ENCODE measurements at places on chromosomes 5 and 9.

GRCh38 chr9:129263836-129264235 lies 85.8 kb upstream of the IER5L start:
- no peak for DNase-seq

GRCh38 chr9:110049699-110050450 lies 158.1 kb downstream of the C9orf152 start:
- no peak for DNase-seq

DNA sequence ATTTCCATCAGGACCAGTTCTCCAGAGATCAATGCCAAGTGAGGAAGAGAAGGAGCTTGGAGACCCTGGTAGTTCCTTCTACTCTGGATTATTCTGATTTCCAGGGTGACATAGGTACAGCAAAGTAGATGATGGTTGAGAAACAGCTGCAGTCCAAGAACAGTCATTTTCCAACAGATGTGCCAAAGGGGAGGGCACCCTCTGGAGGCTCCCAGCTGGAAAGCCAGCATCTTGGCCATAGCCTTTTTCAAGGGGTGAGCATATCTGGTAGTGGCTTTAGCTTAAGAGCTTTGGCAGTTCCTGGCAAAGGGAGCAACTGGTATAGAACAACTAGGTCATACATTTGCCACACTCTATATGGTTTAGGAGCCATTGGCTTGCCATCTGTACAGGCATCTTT lies 492.7 kb downstream of the RASEF start:
- no peak for DNase-seq

DNA sequence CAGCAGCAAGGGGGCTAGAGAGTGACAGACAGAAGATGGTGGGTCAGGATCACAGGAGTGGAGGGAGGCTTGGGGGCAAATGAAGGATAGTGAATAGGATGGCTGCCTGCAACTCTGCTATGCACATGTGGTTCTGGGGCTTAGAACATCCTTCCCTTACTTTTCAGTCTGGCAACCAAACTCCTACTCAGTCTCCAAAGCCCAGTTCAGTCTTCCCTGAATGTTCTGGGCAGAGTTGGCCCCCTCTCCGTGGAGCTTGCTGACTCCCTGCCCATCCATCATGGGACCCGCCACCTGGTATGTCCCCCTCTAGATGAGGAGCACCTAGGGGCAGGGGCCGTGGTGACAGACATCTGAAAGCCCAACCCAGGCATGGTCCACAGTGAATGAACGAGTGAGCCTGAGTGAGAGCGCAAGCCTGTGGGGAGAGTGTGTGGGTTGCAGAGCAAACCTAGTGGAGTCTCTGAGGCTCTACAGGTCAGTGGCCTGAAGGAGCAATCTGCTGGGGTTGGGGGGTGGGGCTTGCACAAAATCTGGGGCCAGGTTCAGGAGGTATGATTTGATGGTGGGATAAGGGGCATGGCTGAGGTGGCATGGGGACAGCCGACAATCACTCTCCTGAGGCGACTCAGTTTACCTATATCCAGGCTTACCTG lies 180.6 kb downstream of the FGF18 start:
- no peak for DNase-seq

- DNase-seq, result no peak
Measured at GRCh38 chr9:91379426-91379825, 17.7 kb upstream of the AUH start.

- DNase-seq, result no peak
Measured at GRCh38 chr5:109511980-109512734, 102.4 kb upstream of the PJA2 start.

DNA sequence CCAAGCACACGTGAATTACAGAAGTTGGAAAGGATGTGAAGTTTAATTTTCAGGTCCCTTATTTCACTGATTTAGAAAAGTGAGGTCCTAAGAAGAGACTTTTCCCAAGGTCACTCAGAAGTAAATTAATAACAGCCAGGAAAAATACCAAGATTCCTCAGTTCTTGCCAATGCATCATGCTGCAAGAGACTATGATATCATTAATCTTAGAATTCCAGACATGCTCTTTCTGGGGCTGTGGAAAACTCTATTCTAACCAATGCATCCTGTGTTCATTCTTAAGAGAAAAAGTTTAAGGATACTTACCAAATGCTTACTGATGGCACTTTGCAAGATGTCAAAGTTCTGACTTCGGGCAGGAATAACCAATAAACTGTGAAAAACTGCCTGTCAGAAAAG lies 42.8 kb downstream of the TEX10 start:
- DNase-seq, result no peak

DNA sequence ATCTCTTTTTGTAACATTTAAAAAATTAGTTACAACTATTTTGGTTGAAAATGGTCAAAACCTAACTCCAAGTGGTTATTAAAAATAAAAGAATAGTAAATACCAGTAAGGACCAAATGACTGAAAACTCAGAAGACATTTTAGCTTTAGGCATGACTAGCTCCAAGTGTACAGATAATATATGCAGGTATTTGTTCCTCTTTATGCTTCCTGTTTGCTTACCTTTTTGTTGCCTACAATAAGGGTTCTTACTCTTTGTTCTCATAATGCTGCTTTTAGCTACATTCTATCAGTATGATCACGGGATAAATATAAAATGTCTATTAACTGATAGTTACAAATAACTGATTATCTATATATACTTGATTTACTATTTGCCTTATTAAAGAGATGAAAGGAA lies 259.6 kb downstream of the CDH12 start:
- DNase-seq, result no peak
